Forelimb muscle (tissue), 1 donor: ENCODE measurements at places on chromosomes 6 and 20. TPM values are rescaled to one million over a fixed set of nuclear protein-coding genes. Genes with fewer than 3 reads are reported as not detected.

The KCNB1 gene
- polyA plus RNA-seq = 7.1 TPM

The SCRT2 gene
- polyA plus RNA-seq = not detected

The TULP1 gene
- polyA plus RNA-seq = 1.4 TPM

The BPIFB1 gene
- not detected for polyA plus RNA-seq

The SIRPB2 gene
- polyA plus RNA-seq = 1.6 TPM

The ACTR5 gene
- polyA plus RNA-seq = 5.9 TPM

The TSHZ2 gene
- polyA plus RNA-seq = 9.0 TPM

The DPM1 gene
- polyA plus RNA-seq = 42.2 TPM

The RAB44 gene
- polyA plus RNA-seq = 0.05 TPM

The TCP11 gene
- polyA plus RNA-seq = 0.27 TPM

The ADTRP gene
- 0.38 TPM for polyA plus RNA-seq

The TFAP2B gene
- polyA plus RNA-seq = 0.08 TPM

The PRICKLE4 gene
- 3.0 TPM for polyA plus RNA-seq

The HLA-DRB1 gene
- 9.4 TPM for polyA plus RNA-seq

The SRSF12 gene
- polyA plus RNA-seq = 3.8 TPM

The PTCRA gene
- not detected for polyA plus RNA-seq

The FAXC gene
- polyA plus RNA-seq = 1.3 TPM

The PLA2G7 gene
- 0.35 TPM for polyA plus RNA-seq

- no peak for DNase-seq
Measured at GRCh38 chr6:10505529-10505928, 15.6 kb upstream of the GCNT2 start.

DNA sequence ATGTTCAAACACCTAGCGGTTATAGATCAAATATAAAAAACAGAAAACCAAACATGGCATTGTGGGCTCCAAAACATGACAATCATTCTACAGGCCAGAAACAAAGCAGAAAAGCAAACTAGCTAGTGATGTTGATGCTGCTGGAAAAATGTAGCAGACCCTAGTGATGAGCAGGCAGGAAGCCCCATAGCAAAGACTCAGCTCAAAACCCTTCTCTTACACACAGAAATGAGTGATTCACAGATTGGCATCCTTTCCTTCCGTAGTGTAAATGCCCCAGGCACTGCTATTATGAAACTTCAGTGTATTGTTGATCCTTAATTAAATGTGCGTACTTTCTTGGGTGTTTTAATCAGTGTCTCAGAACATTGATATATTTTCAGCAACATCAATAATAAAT lies 425.1 kb downstream of the UTRN start:
- DNase-seq = no peak

DNA sequence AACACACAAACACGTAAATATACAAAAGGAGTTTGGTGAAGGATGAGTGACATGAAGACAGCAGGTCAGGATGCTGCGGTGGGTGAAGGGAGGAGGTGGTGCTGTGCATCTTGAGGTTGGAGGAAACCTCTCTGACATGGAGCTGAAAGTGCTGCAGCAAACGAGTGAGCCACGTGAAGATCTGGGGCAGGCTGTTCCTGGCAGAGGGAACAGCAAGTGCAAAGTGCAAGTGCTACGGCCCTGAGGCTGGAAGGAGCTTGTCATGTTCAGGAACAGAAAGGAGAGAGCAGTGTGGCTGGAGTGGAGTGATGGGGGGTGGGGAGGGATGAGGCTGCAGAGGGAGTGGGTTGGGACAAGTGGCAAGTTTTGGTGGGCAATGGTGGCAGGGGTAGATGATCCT lies 24.8 kb upstream of the ANGPT4 start:
- DNase-seq = no peak

GRCh38 chr20:61419501-61419900 lies 167.4 kb downstream of the CDH4 start:
- no peak for DNase-seq

DNA sequence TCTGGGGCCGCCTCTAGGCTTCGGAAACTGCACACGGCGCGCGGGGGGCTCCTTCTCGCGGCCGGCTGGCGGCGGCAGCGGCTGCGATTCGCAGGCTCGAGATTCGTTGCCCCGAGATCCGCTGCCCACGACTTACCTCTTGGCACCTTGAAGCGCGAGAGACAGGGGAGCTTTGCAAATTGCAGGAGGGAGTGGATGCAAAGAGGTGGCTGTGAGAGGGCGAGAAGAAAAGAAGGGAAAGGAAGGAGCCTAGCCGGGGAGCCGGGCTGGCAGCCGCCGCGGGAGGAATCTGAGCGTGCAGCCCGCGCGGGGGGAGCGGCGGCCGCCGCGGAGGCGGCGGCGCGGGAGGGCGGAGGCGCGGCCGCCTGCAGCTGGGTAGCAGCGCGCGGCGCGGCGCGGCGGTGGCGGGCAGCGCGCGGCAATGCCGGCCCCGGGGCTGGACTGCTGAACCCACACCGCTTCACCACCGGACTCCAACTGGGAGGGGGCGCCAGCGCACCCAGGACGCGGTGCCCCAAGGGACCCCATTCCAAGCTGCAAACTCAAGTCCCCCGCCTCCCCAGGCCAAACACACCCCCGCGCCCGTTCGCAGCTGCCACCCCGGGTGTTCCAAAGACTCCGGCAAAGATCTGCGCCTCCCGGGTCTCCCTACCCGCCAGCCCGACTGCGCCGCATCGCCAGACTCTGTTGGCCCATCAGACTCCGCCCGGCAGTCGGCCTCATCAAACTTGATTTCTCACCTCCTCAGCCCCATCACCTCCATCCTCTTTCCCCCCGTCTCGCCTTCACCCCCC lies 44.2 kb upstream of the SUPT3H start:
- no peak for DNase-seq

GRCh38 chr6:99349171-99350141 lies at the start of gene FAXC:
FAXC (minus strand) TSS chr6:99349674; CDS start chr6:99349372, 302 bp downstream.
- no peak for DNase-seq

- DNase-seq = no peak
Measured at GRCh38 chr6:6543181-6543879, 45.2 kb upstream of the LY86 start.

DNA sequence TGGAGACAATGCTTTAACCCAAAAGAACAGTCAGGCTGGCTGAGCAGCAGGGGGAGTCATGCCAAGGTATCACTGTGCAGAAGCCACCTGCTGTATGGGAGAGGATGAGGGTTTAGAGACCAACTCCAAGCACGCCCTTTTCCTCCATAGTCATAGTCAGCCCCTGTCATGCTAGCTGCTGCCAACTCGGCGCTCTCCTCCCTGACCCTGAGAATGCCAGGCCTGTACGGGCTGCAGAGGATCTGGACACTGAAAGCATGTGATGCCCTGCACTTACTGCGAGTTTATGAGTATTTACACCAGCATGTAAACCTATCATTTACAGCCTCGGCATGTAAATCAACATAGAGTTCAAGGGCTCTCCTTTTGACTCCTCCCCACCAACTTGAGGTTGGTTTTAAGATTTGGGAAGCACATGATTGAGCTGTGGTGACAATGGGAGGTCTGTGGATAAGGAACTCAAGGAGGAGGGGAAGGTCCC lies 11.7 kb upstream of the SCUBE3 start:
- no peak for DNase-seq

- no peak for DNase-seq
Measured at GRCh38 chr6:40807484-40807883, 220.3 kb upstream of the LRFN2 start.

GRCh38 chr6:70894001-70894400 lies 62.9 kb downstream of the B3GAT2 start:
- no peak for DNase-seq

DNA sequence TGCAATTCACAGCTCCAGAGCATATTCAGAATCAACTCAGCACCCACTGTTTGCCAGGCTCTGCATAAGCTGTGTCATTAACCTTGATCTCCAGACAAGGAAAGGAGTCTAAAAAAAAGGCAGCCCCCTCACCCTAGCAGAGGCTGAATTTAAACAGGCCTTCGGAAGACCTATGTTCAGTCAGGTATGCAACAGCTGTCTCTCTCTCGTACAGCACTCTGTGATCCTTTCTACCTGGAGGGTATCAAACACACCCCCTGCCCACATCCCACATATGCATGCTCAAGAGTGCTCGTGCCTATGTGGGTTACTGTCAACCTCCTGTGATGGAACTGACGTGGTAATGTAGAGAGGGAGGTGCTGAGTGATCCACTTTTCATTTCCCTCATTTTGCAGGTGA lies 8.5 kb downstream of the PLAGL2 start:
- DNase-seq = no peak

DNA sequence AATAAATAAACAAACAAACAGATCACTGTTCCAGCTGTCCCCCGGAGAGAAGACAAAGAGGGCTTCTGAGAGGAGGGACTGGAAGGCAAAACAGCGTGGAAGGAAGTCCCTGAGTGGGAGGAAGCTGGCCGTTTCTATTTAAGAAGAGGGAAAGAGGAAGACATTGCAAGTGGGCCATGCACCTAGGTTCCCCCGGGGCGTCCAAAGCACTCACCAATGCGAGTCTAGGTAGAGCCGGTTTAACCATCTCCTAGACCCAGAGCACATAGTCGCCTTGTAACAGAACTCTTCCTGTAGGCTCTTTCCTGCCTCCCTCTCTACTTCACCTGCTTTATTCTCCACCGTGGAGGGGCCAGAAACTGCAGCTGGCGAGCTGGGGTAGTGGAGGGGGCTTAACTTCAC lies 158.4 kb downstream of the ZDHHC14 start:
- no peak for DNase-seq

- no peak for DNase-seq
Measured at GRCh38 chr6:53168516-53169267, 20.1 kb upstream of the GCM1 start.

DNA sequence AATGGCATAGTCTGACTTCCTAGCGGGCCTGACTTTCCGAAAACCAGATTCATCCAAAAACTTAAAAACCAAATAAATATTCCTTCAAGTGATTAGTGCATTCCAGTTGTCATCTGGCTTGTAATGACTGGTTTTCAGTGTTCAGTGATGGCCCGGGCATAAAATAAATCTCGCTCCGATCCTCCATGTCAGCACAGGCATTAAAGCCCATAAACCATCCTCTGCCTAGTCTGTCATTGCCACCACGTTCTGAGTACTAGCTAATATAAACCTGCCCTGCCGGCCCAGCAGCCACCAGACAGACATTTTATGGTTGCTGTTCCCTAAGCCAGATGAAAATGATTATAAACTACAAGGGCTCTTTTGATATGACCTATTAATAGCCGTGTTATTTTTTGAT lies 232.3 kb upstream of the GMDS start:
- DNase-seq = no peak

- DNase-seq = no peak
Measured at GRCh38 chr20:47335251-47336128, 21.0 kb downstream of the ZMYND8 start.

GRCh38 chr6:76435174-76435573 lies 362.7 kb upstream of the IMPG1 start:
- no peak for DNase-seq

DNA sequence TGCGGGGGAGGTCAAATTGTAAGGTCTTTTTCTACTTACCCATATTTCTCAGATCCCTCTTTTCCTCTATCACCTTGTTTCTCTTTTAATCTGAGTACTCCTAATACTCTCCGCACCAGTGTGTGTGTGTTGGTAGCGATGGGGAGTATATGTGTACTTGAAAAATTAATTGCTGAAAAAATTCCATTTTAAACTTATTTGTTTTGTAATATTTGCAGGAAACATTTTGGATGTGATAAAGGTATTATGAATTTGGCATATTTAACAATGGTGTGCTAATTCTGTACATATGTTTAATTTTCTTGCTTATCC lies 48.1 kb upstream of the MLIP start:
- no peak for DNase-seq

GRCh38 chr20:6632187-6632586 lies 135.3 kb upstream of the BMP2 start:
- no peak for DNase-seq

GRCh38 chr20:4193069-4193452 lies 177.7 kb upstream of the RNF24 start:
- no peak for DNase-seq

DNA sequence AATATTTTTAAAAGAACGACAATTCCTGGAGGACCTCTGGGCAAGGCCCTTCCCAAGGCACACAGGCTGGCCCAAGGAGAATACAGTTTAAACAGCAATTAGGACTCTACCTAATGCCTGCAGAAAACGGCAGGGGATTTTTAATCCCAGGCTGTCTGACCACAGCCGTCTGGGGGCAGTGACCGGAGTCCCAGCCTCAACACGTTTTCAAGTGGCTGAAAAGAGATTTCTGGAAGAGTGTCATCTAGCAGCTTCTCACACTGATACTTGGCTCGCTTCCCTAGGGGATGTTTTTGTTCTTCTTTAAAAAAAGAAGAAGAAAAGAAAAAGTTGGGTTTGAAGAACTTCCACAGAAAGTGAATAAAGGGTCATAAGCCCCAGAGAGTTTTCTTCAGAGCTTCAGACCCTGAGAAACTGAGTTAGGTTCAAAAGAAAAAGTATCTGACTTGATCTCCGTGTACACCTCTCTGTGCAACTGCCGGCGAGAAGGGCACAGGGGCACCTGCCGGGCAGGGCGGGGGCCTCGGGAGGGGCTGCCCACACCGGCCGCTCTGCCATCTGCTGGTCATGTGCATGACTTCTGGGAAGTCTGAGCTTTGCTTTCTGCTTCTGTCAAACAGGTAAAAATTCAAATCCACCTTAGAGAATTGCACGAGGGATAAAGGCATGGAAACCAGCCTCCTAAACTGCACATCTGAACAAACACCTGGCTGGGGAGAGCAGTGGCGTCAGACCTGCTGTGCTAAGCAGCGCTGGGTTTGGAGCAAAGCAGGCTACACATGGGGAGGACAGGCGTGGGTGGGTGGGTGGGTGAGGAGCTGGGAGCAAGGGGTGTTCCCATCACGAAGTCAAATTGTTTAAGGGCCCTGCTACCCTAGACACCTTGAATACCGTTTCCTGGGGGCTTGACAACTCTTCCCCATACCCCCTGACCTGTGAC lies 33.0 kb downstream of the RRBP1 start:
- DNase-seq = no peak

DNA sequence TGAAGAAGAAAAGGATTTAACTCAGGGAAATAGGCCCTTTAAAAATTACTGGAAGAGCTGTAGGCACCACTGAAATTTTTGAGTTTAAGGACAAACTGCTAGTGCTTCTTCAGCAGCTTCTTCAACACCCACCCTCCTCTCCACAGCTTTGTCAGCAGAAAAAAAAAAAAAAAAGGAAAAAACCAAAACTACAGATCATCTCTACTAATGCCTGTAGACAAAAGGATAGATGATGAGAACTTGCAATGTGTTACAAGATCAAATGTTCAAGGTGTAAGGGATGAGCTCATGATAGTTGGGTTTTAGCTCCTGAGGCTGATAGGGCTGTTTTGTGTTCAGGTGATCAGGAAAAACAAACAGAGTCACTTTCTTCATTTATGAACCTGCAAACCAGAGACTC lies 55.2 kb upstream of the PREP start:
- no peak for DNase-seq

GRCh38 chr6:157606516-157606915 lies 216.5 kb upstream of the SNX9 start:
- DNase-seq = no peak

DNA sequence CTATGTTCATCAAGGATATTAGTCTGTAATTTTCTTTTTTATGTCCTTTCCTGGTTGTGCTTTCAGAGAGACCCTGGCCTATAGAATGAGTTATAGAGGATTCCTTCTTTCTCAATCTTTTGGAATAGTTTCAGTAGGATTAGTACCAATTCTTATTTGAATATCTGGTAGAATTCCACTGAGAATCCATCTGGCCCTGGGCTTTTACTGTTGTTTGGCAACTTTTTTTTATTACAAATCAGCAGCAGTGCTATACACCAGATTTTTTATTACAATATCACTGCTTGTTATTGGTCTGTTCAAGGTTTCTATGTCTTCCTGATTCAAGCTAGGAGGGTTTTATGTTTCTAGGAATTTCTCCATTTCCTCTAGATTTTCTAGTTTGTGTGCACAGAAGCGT lies 50.0 kb upstream of the NRSN1 start:
- DNase-seq = no peak

- DNase-seq = no peak
Measured at GRCh38 chr6:131568726-131569125, 4.3 kb upstream of the ARG1 start.

GRCh38 chr6:16466800-16467553 lies 228.6 kb downstream of the GMPR start:
- no peak for DNase-seq
